NCI-H1694 (cell line): ENCODE measurements at places on chromosomes 3 and 15.

DNA sequence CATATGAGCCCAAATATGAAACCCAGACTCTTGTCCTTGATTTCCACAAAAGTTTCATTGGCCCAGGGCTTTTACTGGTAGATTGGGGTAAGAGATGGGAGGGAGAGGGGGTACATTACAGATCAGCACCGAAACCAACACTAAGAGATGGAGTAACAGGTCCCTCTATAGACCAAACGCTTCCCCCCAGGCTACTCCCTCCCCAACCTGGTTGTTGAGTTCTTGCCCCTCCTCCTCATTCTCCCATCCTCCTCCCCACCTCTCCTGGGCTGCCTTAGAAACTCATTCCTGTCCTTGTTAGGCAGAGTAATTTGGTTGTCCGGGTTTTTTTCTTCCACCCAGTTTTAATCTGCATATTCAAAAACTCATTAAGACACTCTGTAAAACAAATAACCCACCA lies 74.1 kb downstream of the MESD start:
- no peak for DNase-seq

GRCh38 chr3:23900744-23901143 lies 16.0 kb downstream of the NKIRAS1 start:
- DNase-seq = no peak

DNA sequence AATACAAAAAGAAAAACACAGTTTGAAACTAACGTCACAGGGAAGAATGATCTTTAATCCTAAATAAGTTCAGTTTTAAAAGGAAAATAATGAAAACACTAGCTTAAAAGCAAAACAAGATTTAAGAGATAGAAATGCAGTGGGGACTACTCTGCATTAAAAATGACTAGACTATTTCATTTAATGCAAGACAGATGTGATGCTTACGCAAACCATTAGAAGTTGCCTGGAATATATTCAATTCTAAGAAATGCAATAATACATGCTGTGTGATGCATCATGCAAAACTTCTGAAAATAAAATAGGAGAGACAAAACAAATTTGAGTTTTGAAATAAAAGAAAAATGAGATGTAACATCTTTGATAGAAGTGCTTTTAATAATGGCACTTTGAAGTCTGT lies 97.6 kb upstream of the STRIT1 start:
- DNase-seq = no peak

GRCh38 chr3:50474717-50475116 lies 28.7 kb downstream of the CACNA2D2 start:
- no peak for DNase-seq

GRCh38 chr15:35170207-35170606 lies 85.1 kb upstream of the NANOGP8 start:
- DNase-seq = no peak

- no peak for DNase-seq
Observed at GRCh38 chr15:89528757-89529352, 32.5 kb upstream of the RHCG start.

- no peak for DNase-seq
Observed at GRCh38 chr3:147661916-147662315, 252.8 kb downstream of the ZIC1 start.

DNA sequence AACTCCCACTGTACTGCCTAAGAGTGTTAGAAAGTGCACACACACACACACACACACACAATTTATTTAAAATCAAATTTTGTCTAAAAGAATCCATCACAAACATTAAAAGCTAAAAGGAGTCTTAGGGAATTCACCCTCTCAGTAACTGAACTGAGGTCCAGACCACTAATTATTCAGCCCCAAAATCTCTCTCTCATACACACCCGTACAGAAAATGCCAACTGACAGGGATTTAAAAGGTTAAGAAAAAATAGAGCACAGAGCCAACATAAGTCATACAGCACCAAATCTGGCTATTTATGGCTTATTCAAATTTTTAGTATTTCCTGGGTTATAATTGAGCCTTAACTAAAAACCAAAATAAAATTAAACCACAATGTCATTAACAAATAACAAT lies 20.7 kb downstream of the GBE1 start:
- DNase-seq = no peak

GRCh38 chr3:58973796-58974195 lies 76.0 kb downstream of the CFAP20DC start:
- DNase-seq = no peak

DNA sequence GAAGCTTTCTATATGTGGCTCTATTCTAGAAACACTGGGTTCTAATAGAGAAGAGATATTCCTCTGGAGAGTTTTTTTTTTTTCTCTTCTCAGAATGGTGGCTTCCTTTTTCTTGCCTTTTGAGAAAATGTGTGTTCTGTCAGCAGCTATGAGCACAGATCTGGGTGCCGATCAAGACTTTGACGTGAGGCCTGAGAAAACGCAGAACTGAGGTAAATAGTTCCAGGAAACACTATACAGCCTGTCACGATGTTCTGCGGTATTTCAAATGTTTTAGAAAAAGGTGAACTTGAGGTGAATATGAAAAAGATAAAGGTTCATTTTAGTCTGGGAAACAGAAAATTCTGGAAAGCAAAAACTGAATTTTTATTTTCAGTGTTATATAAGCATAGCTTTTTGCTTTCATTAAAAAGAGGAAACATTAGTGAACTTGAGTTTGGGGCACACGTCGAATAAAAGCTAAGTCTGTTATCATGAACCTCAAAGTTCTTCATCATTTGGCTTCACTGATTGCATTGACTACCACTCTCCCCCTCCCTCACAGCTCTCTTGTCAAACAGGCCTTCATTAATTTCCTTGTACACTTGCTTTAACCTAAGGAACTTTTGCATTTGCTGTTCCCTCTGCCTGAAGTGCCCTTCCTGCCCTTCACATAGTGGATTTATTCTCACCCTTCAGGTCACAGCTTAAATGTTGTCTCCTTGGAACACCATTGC lies 265.1 kb downstream of the NFKBIZ start:
- DNase-seq = no peak

- no peak for DNase-seq
Observed at GRCh38 chr3:119219069-119219468, 21.6 kb downstream of the B4GALT4 start.

GRCh38 chr3:158863247-158863646 lies 61.4 kb downstream of the MFSD1 start:
- no peak for DNase-seq

GRCh38 chr3:101548527-101549105 lies 13.1 kb upstream of the TRMT10C start:
- no peak for DNase-seq

DNA sequence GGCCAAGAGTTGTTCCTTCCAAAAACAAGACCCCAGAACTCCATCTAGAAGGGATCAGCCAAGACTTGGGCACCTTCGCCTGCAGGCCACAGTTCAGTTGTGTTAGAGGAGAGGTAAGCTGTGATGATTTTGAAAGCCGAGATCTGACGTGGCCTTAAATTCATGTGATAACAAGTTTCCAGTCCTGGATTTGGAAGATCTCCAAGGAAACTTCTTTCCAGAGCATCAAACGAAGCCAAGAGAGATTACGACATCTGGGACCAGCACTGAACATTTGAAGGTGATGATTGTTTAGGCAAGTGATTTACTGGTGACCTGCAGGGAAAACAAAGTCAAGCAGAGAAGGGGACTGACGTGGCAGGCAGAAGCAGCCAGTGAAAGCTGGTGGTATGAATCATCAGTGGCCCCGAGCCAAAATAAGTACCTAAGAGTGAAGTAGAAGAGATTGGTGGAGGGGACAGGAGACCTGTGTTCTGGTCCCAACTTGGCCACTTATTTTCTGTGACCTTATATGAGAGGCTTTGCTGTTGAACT lies 339.0 kb upstream of the PROK2 start:
- no peak for DNase-seq

GRCh38 chr15:71237456-71238188 lies 122.4 kb downstream of the THSD4 start:
- no peak for DNase-seq

GRCh38 chr3:25572336-25572735 lies 92.4 kb downstream of the TOP2B start:
- DNase-seq = no peak

DNA sequence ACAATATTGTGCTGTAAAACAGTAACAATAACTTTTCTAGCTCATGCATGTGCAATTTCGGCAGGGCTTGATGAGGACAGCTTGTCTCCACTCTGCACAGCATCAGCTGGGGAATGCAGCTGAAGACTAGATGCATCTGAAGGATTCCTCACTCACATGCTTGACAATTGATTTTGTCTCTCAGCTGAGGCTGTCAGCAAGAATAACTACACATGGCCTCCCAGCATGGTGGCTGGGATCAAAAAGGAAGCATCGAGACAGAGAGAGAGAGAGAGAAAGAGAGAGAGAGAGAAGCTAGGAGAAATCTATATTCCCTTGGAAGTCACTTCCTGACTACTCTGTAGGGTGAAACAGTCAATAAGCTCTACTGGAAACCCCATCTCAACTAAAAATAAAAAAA lies 487.1 kb downstream of the PLOD2 start:
- DNase-seq = no peak

DNA sequence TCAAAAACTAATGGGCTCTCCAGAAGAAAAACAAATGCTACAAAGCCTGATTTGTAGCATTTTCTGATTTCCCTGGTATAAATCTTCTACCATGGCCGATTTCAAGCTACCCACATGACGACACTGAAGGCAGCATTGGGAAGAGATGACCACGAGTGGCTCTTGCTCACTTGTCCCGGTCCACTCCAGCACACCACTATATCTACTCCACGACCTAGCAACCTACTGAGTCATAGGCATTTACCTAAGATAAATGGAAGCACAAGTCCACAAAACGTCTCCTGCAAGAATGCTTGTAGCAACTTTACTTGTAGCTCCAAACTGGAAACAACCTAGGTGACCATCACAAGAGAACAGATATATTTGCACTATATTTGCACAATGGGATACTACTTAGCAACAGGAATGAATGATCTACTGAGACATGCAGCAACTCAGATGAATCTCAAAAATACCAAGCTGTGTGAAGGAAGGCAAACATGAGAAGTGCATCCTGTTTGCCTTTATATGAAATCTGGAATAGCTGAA lies 60.8 kb upstream of the HES1 start:
- DNase-seq = no peak

- DNase-seq = no peak
Observed at GRCh38 chr3:172231318-172231901, 192.0 kb downstream of the FNDC3B start.

GRCh38 chr3:13045904-13046568 lies 27.2 kb downstream of the IQSEC1 start:
- DNase-seq = peak; percentile 22

DNA sequence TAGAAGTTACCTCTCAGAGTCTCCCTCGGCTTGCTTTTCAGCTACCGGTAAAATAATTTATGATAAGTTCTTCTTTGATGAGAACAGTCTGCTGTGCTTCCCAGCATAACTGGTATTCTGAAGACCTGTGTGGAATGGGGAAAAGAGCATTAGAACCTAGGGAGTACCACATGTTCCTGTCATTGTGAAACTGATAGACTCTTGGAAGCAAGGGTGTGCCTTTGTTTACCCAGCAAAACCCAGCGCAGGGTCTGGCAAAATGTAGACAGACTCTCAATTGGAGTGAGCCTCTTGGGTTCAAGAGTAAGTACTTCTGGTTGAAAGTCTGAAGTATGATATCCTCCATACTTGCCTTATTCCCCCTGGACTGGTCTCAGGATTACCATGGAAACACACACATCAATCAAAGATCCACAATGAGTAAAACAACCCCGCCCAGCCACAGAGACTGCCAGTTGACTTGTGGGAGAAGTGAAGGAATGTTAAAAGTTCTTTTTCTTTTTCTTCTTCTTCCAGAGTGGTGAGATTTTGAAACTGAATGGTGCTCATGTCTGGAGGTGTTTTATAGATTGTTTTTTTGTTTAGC lies 652.4 kb upstream of the NAALADL2 start:
- DNase-seq = no peak

- peak; percentile 54 for DNase-seq
Observed at GRCh38 chr15:73357999-73358665, 10.6 kb downstream of the HCN4 start.

GRCh38 chr15:95259513-95259912 lies 1028.2 kb downstream of the MCTP2 start:
- DNase-seq = no peak

DNA sequence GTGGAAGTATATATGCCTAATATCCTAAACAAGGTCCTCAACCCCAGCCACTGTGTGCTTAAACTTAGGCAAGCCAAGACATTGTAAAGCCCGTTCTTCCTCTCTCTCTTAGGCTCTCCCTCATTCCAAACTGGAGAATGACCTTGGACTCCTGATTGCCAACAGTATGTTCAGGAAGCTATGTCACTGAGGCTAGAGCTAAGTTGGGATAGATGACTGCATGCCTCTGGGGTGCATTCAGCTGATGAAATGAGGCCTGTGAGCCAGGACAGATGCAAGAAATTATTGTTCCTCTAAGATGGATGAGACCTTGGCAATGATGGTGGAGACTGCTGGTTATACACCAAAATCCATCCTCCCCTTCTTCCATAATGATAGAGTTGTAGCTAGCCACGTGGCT lies 27.9 kb upstream of the TBC1D21 start:
- no peak for DNase-seq
